CD4-positive, alpha-beta T cell treated with Interleukin-2 at 100 ng/mL for 4 hours (primary cell): ENCODE measurements at places on chromosomes 4 and X.

GRCh38 chrX:9899640-9900111 lies 67.5 kb upstream of the CLDN34 start:
- DNase-seq = no peak

DNA sequence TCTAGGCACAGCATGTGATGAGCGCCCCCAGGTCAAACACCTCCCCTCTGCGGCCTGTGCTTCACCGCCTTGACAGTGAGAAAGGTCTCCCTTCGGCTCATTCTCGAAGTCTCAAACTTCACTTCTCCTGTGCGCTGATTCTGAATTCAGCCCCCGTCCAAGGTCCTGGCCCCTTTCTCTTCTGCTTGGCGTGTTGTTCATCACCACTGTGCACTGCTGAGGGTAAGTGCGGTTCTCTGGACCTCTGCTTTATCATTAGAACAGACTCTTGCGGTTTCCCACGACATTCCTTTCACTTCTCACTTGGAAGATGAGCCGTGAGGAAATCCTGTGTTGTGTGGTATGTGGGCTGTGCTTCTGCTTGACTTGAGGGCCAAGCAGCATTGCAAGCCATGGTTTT lies 11.9 kb downstream of the HTT-AS start:
- no peak for DNase-seq

- DNase-seq = no peak
These were observed 169.2 kb downstream of the TMA16 start for GRCh38 chr4:163663454-163664225.

DNA sequence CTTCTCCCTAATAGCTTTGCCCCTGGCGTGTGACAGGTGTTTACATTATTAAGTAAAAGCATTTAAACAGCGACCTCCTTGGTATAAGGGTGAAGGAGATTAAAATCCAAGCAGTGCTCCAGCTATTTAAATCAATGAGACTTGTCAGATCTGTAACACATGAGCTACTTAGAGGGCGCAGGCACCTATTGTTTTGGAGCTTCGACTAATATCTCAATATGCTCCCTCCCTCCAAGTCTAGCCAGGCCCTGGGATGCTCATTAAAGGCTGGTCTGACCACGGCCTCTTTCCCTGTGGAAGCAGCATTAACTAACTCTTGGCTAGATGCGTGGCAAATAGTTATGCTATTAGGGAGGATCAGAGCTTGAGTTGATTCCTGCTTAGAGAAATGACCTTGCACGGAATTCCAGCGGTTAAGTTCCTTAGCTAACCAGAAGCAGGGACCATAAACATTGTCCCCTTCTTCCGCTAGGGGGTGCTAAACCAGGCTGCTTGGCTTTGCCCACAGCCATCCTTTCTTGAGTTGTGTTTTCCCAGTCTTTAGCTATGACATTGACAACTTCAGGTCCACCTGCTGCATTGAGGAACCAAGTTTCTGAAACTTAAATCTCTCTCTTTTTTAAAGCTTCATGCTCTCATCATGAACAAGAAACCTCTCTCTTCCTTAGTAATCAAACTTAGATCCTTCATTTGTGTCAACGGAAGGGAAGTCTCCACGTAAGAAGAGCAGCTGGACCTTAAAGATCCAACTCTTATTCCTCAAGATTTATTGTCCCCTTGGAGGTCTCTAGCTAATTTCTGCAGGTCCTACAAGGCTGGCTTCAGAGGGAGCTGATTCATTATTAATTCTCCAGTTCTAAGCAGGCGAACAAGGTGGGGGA lies 80.7 kb upstream of the IGFBP7 start:
- peak; percentile 14 for DNase-seq

DNA sequence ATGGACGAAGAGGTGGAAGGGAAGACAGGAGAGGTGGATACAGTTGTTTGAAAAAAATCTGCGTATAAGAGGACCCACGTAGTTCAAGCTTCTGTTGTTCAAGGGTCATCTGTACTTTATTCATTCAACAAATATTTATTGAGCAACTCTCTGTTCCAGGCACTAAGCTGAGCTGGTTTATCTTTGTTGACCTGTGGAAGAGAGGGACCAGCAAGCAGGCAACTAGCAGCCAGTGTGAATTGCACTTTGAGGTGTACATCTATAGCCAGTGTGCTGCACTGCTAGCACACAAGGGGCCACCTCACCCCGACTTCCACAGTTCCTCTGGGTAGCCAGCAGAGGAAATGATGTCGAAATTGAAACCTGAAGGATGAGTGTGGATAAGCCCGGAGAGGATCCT lies 191.4 kb downstream of the SOWAHB start:
- DNase-seq = no peak

DNA sequence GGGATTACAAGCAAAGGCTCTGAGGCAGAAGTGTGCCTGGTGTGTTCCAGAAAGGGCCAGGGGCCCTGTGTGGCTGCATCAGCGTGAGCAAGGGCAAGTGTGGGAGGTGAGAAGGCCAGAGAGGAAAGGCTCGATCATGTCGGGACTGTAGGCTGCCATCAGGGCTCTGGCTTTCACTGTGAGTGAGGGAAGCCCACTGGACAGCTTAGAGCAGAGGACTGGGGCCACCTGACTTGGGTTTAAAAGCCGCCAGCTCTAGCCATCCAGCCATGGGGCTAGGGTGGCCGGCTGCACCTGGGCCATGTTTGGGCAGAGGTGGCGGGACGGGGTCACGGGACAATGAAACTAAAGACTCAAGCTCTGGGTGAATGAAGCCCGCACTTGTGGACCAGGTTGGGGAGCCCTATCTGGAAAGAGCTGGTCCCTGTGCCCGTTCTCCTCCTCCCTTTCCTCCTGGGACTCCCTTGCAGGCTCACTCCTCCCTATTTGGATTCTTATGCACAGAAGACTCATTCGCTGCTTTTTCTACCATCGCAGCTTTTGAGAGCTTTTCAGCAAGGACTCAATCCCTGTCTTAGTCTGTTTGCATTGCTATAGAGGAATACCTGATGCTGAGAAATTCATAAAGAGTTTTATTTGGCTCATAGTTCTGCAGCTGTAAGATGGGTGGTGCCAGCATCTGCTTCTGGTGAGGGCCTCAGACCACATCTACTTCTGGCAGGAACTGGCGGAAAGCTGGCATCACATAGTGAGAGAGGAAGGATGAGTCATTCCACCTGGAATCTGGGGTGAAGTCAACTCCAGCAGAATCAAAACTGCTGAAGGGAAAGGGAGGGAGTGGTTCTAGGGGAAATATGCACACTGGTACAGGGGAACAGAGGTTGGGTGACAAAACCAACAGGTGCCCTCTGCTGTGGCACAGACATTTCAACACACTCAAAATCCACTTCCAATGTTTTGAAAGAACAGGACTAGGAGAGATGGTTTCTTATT lies 15.3 kb downstream of the CTAG1B start:
- no peak for DNase-seq

GRCh38 chr4:7403001-7403400 lies 31.7 kb downstream of the PSAPL1 start:
- no peak for DNase-seq

GRCh38 chr4:148452970-148453369 lies 10.8 kb upstream of the NR3C2 start:
- DNase-seq = no peak

GRCh38 chr4:8910822-8911315 lies 39.2 kb upstream of the HMX1 start:
- DNase-seq = no peak

GRCh38 chr4:38141808-38142500 lies 181.8 kb downstream of the PTTG2 start:
- no peak for DNase-seq

GRCh38 chrX:12978205-12979025 lies 3.5 kb downstream of the TMSB4X start:
- peak; percentile 81 for DNase-seq

GRCh38 chr4:28792917-28793597 lies 1927.1 kb upstream of the PCDH7 start:
- DNase-seq = no peak

- DNase-seq = no peak
These were observed 202.4 kb downstream of the RTL9 start for GRCh38 chrX:110561034-110561433.

GRCh38 chrX:149515954-149516602 lies 11.0 kb upstream of the IDS start:
- DNase-seq = no peak

GRCh38 chrX:44308869-44309268 lies 34.6 kb downstream of the EFHC2 start:
- DNase-seq = no peak

DNA sequence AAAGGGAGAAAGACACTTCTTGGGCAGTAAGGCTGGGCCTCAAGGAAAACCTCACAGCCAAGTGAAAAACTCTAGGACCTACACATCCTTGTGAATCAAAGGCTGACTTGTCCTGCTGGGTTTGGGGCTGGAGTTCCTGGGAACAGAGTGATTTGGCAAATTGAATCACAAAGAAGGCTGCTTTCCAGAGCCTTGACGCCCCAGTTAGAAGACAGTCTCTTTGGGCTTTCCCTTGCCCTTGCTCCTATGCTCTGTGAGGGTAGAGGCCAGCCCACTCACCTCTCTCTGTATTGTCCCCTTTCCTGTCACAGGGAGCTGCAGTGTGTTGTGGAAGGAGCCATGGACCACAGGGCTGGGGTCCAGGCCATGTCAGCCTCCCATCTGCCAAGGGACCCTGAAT lies 9.6 kb downstream of the AMER1 start:
- DNase-seq = no peak

DNA sequence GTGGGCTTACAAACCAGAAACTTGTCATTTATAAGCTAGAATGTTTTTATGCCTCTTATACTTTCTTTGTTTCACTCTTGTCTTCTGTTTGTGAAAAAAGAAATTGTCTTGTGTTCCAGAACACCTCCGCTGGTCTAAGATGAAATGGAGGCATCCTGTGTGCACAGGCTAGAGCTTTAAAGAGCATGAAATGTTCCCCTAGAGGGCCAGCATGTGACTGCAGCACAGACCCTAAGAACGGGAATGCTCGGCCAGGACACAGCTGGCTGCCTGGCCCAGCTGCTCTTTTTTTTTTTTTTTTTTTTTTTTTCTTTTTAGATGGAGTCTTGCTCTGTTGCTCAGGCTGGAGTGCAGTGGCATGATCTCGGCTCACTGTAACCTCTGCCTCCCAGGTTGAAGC lies 33.6 kb downstream of the SETD7 start:
- no peak for DNase-seq

- DNase-seq = no peak
These were observed 195.0 kb upstream of the CLNK start for GRCh38 chr4:10879411-10880110.

DNA sequence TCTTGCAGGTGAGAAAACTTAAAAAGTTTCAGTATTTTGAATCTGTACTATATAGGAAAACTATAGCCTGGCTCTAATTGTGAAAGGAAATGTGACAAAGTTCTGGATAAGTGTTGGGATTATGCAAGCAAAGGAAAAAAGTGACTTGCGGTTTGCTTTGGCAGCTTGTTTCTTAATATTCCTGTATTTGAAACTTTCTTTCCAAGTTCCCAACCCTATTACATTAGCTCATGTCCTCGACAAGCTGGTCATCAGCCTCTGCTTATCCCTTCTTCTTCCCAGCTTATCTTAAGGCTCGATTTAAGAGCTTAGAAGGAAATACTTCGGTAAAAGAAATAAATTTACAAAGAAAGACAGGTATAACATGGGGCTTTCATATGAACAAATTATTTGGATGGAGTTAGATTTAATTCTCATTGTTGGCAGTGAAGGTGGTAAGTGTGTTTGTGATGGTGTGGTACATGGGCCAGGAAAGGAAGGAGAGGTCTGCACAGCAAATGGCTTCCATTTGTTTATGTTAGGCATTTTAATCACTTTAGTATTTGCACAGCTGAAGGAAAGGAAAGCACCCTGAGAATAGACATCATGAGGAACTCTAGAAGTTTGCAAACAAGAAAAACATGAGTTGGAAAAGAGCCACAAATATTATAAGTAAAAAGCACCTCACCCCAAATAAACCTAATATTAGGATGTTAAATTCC lies 5.1 kb upstream of the MYOZ2 start:
- no peak for DNase-seq

GRCh38 chrX:45479835-45480422 lies 279.3 kb upstream of the DIPK2B start:
- no peak for DNase-seq

- DNase-seq = no peak
These were observed 264.3 kb downstream of the NPFFR2 start for GRCh38 chr4:72295966-72296557.

- no peak for DNase-seq
These were observed 19.7 kb downstream of the HTRA3 start for GRCh38 chr4:8289151-8289750.

GRCh38 chrX:76184276-76184675 lies 11.4 kb downstream of the PBDC1 start:
- no peak for DNase-seq

DNA sequence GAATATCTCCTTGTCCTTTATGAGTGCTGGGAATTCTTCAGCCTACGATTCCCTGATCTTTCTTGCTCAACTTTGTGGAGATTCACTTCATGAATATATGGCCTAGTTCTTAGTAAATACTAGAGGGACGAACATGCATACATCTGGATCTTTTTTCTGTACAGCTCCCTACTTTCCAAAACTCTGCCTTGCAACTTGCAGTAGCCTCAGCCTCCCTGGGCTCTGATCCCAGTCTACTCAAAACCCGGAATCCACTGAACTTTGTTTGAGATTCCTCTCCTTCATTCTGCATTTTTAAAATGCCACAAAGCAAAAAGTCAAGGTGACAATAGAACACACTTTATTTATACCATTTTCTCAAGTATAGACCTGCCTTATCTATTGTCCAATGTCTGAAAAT lies 50.0 kb upstream of the PCDH7 start:
- DNase-seq = no peak

DNA sequence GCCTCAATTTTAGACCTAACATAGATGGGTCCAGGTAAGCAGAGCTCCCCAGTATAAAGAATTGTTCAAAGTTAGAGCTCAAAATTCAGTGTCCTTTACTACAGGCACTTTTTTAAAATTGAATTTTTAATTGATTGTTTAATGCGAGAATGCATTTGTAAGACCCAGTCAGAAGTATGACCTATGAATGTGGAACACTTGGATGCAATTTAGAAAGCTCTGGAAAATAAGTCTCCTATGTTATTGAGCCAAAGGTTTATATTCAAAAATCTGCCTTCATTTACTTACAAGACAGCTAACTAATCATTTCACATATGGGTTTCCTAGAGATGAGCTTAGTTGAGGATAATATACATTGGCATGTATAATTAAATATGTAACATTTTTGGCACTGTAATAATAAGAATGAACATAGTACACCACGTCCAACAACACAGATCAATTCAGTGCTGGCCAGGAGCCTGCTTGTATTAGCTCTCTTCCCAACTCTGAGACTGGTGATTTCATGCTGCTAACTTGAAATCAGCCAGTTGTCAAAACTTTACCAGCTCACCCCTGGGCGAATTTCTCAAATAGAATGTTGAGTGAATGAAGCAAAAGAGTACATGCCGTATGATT lies 197.2 kb upstream of the NPY2R start:
- DNase-seq = no peak

- no peak for DNase-seq
These were observed 57.2 kb upstream of the PRRG1 start for GRCh38 chrX:37291924-37292323.

- no peak for DNase-seq
These were observed 35.5 kb upstream of the HMX1 start for GRCh38 chr4:8906991-8907595.

GRCh38 chr4:35963974-35964515 lies 280.3 kb downstream of the ARAP2 start:
- DNase-seq = no peak
